ENCODE measurements at places on chromosomes 4 and X.

- DNase-seq, result no peak
These were observed 59.1 kb downstream of the ZFX start for GRCh38 chrX:24208496-24209240.

GRCh38 chr4:114306946-114307345 lies 291.7 kb upstream of the UGT8 start:
- no peak for DNase-seq

- DNase-seq, result no peak
These were observed 34.9 kb downstream of the POLR2B start for GRCh38 chr4:57013543-57014120.

GRCh38 chr4:101347267-101347556 lies at the start of gene PPP3CA:
Gene PPP3CA (minus strand): TSS chr4:101347526.
- DNase-seq, result peak; percentile 61

DNA sequence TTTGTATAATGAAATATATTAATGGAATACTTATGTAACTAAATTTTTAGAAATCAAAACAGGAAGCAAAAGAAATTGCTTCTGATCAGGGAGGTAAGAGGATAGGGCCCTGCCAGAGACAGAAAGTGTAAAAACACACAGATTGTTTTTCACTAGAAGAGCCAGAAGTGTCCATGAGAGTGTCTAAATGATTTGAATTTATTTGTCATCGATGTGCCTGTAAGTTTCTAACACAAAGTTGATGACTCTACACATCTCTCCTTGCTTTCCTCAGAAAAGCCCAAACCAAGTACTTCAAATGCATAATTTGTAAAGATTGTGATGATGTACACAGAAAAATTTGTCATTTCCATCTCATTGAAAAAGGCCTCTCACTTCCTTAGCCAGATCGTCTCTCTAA lies 80.6 kb downstream of the TMEM156 start:
- DNase-seq, result no peak

GRCh38 chrX:99142745-99143144 lies 1267.3 kb downstream of the PCDH19 start:
- DNase-seq, result no peak

- DNase-seq, result no peak
These were observed 276.2 kb upstream of the KLF3 start for GRCh38 chr4:38387819-38388218.

DNA sequence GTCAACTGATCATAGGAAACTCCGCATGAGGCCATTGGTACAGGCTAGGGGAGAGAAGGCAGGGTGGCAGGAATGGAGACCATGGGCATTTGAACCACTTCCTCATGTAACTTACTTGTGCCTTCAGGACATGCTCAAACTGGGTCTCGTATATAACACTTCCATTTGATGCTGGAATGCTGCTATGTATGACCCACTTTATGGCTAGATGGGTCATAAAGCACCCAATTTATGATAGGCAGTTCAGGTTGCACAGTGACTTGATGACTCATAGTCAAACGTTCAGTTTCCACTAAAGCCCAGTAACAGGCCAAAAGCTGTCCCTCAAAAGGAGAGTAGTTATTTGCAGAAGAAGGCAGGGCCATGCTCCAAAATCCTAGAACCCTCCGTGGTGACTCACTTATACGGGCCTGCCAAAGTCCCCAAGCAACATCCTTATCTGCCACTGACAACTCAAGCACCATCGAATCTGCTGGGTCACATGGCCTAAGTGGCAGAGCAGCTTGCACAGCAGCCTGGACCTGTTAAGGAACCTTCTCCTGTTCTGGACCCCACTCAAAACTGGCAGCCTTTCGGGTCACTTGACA lies 236.4 kb downstream of the ZC4H2 start:
- no peak for DNase-seq

DNA sequence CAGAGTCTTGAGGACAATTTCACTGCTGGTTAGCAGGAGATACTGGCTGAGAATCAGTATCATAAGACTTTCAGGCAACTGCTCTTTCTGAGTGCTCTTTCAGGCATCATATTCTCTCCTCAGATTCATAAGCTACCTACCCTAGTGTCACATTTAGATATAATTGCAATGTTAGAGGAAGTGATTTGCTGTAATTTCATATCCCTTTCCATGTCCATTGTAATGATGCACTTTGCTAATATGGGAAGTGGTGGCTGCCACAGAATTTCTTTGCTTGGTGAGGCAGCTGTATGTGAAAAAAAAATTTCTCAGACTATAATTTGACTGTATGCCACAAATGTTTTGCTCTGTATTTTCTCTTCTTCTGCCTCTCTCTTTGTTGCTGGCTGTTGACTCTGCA lies 63.3 kb downstream of the DOCK11 start:
- DNase-seq, result peak; percentile 32

GRCh38 chr4:140719022-140719421 lies 37.2 kb downstream of the TBC1D9 start:
- peak; percentile 91 for DNase-seq

DNA sequence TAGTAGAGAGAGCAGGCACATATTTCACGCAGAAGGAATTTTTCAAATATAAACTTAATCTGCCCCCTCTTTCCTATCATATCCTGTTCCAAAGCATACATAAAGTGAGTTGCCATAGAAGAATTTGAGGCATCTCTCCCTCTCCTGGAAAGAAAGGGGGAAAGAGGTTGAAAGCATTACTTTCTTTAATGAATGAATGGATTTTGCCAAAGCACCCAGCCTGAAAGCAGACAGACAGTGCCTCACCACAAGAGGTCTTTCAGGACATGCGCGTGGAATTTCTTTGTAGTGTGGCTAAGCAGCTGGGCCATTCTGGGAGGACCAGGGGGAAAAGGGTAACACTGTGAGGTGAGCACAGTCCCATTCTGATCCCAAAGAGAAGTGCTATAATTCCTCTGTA lies 651.4 kb downstream of the IQCM start:
- no peak for DNase-seq

DNA sequence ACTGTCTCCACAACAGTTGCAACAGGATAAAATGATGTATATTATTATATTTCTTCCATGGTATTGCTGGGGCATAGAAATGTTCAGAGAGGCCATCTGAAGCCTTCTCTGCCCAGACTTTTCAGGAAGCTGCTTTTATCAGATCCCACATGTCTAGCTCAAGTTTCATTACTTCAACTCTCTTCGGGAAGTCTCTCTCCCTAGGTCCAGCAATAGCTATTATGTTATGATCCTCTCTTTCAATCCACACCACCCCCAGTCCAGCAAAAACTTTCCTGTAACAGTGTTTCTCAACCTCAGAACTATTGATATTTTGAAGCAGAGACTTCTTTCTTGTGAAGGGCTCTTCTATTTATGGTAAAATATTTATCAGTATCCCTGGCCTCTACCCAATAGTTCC lies 44.9 kb downstream of the CXCL1 start:
- no peak for DNase-seq

GRCh38 chrX:2766906-2767305 lies 15.1 kb downstream of the XG start:
- peak; percentile 88 for DNase-seq

DNA sequence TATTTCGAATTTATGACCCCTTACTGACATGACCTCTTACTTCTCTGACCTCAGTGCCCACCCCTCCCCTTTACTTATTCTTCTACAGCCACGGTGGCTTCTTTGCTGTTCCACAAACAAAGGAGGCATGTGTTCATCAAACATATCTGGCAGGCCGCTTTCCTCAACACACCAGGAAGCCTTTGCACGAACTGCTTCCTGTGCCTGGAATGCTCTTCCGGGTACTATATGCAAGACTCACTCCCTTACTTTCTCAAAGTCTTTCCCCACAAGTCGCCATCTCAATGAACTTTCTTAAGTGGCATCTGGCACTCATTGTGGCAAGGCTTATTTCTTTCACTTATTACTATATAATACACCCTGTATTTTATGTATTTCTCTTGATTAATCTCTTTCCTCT lies 351.5 kb upstream of the DDX53 start:
- no peak for DNase-seq

- no peak for DNase-seq
These were observed 680.6 kb downstream of the TECRL start for GRCh38 chr4:63728480-63729177.

DNA sequence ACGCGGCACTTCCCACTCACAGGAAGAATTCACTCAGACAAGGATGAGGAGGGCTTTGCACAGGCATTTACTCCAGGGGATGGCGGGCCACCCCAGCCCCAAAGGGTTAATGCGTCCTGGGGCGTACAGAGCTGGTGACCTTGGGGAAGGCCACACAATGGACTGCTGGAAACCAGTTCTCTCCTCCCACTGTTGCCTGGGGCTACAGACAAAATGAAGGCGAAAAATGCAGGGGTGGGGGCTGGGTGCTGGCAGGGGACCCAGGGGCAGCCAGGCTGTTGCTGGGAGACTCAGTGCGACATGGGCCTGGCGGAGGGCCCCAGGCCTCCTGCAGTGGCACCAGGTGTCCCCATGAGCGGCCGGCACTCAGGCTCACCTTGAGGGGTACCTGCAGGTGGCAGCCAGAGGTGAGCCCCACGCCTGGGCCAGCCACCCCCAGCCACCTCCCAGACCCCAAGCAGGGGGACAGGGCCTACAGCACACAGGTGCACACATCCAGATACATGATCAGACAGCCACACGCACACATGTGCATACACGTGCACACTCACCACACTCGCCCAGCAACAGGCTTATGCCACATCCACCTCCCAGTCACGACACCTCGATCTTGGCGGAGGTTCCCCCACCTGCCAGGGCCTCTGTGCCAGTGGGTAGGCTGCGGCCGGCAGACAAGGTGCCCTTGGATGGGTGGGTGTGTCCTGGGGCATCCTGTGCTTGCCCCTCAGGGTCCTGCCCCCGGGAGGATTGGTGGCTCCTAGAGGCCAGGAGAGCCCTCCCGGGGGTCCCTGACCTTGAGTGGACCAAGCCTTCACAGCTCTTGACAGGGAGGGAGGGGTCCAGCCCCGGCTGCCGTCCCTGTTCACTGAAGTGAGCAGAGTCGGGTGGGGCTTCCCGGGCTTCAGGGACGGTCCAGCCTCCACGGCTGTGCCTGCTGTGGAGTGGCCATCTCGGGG lies 13.1 kb downstream of the NAT8L start:
- no peak for DNase-seq

- no peak for DNase-seq
These were observed 176.0 kb downstream of the MAML3 start for GRCh38 chr4:139977838-139978609.

DNA sequence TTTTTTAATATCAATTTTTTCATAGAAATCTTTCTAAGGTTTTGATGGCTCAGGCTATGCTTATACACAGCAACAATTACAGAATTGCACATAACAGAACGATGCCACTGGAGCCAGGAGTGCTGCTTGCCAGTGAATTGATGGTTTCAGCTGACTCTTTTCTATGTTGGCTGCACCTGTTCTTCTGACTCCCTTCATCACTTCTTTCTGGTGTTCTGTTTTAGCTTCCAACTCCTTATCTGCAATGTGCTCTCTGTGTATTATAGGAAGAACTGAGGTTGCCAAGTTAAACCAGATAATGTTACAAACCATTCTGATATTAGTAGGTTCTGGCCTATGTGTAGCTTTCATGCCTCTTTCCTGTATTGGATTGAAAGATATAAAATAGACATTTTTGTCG lies 11.6 kb upstream of the VEGFD start:
- DNase-seq, result no peak

GRCh38 chr4:86551387-86551786 lies 42.7 kb upstream of the PTPN13 start:
- DNase-seq, result no peak
